ENCODE measurements at places on chromosomes 12 and 14. TPM values are rescaled to one million over a fixed set of nuclear protein-coding genes. Genes with fewer than 3 reads are reported as not detected.

TMEM132C gene
- total RNA-seq, result 0.64 TPM

GRCh38 chr14:86933460-86933859 is 1059.5 kb downstream of the GALC start:
- no peak overlapping the region for H3K4me3 ChIP-seq
- DNase-seq, result no peak
- H3K4me1 ChIP-seq, result no peaks in the 10 kb centered on the region
- no peaks in the 10 kb centered on the region for H3K27me3 ChIP-seq
- H3K27ac ChIP-seq, result no peak overlapping the region

RILPL2 gene
- 15.1 TPM for total RNA-seq

- H3K4me3 ChIP-seq, result no peak overlapping the region
- no peaks in the 10 kb centered on the region for H3K36me3 ChIP-seq
- peak; percentile 30 for DNase-seq
These were observed 139.1 kb upstream of the C14orf180 start for GRCh38 chr14:104440297-104440956.

GRCh38 chr12:68972595-68972994 is 39.6 kb upstream of the CPM start:
- DNase-seq, result no peak
- no peaks in the 10 kb centered on the region for H3K36me3 ChIP-seq
- peaks cover 4% of the 10 kb centered on the region for H3K4me1 ChIP-seq
- no peak overlapping the region for H3K4me3 ChIP-seq

SYNE3 gene
- total RNA-seq, result 19.3 TPM

ZBTB1 gene
- 47.9 TPM for total RNA-seq

DNA sequence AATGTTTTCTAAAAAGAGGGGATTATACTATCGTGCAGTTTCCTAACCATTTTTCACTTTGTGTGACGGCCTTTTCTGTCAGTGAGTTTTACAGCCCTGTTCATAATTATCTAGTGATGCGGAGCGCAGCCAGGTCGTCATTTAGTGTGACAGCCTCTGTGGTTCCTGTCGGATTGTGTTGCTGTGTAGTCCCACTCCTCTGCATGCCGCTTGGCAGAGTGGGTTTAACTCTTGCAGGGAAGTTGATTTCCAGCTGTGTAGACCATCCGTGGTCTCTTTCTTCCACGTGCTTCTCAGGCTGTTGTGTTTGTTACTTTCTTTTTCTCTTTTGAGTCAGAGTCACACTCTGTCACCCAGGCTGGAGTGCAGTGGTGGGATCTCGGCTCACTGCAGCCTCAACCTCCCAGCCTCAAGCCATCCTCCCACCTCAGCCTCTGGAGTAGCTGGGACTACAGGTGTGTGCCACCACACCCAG is 8.6 kb downstream of the RAN start:
- DNase-seq, result no peak
- peak overlapping the region; percentile 1 for H3K4me3 ChIP-seq
- H3K27ac ChIP-seq, result no peak overlapping the region
- no peaks in the 10 kb centered on the region for H3K27me3 ChIP-seq

TAS2R50 gene
- 0.55 TPM for total RNA-seq

ISM2 gene
- not detected for total RNA-seq

DNA sequence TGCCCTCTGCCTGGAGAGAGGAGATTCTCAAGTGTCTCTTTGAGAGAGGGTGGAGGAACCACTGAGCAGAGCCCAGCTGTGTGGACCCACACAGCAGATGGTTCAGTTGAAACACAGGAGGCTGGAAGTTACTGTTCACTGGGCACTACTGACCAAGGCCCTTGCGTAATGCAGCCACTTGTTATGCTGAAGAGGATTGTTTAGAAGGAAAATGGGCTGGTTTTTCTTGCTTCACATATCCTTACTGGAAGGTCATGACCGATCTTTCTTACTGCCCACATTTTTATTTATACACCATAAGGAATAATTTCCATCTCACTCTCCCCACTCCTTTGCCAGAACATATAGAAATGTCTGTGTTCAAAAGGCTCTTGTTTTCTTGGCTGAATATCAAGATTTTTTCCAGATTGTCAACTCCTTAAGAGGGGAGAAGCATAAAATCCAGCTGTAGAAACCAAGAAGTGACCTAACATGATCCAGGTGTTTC is 375.1 kb upstream of the DDHD1 start:
- DNase-seq, result no peak
- H3K4me3 ChIP-seq, result no peak overlapping the region
- H3K4me1 ChIP-seq, result peaks cover 8% of the 10 kb centered on the region
- H3K27me3 ChIP-seq, result no peaks in the 10 kb centered on the region
- peak overlapping the region; percentile 25 for H3K27ac ChIP-seq

DNA sequence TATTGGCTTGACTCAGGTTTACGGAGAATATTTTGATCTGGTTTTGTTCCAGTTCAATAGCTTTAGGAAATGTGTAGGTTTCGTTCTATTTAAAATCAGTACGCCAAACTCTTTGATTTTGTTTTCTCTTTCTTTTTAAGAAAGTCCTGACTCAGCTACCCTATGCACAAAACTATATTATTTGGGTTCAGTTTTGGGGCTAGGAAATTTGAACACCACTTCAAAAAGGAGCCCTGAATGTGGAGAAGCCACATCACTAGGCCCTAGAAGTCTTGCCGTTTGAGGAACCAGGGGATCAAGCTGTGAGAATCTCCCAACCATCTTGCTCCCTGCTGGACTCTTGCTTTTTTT is 168.2 kb upstream of the BCL2L14 start:
- no peaks in the 10 kb centered on the region for H3K27me3 ChIP-seq
- H3K36me3 ChIP-seq, result no peaks in the 10 kb centered on the region
- H3K27ac ChIP-seq, result no peak overlapping the region
- no peaks in the 10 kb centered on the region for H3K4me1 ChIP-seq
- no peak overlapping the region for H3K4me3 ChIP-seq
- no peak for DNase-seq

DNA sequence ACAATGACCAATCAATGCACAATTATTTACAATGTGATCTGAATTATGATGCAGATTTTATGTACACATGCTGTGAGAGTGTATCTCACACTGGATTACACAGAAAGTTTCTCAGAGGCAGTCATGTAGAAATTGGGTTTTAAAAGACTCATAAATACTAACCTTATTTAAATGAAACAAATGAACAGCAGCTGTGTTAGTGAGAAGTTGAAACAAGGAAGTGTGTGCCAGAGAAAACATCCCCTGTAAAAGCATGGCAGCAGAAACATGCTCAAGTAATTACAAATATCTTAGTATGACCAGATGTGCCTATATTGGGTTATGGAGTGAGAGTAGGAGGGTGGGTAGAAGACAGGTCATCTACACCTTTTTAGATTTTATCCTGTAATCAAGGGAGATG is 723.7 kb downstream of the C12orf50 start:
- no peaks in the 10 kb centered on the region for H3K36me3 ChIP-seq
- no peaks in the 10 kb centered on the region for H3K4me1 ChIP-seq
- no peak overlapping the region for H3K27ac ChIP-seq
- H3K4me3 ChIP-seq, result no peak overlapping the region
- no peak for DNase-seq

DNA sequence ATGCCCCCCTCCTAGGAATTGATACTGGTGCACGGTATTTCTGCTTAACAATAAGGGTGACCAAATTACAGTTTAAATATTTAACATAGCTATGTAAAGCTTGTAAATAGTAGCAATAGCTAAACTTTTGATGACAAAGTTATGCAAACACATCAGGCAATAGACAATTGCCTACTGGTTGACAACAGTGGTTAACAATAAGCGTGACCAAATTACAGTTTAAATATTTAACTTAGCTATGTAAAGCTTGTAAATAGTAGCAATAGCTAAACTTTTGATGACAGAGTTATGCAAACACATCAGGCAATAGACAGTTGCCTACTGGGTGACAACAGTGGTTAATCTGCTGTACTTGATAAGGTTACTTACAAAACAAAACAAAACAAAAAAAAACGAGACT is 886.5 kb upstream of the FLRT2 start:
- no peak overlapping the region for H3K4me3 ChIP-seq
- H3K36me3 ChIP-seq, result no peaks in the 10 kb centered on the region
- H3K27me3 ChIP-seq, result no peaks in the 10 kb centered on the region
- no peak for DNase-seq

ANO4 gene
- total RNA-seq, result 0.38 TPM

KLHL33 gene
- total RNA-seq, result 0.29 TPM

GRCh38 chr12:89976866-89977265 is 268.2 kb upstream of the ATP2B1 start:
- peaks cover 2% of the 10 kb centered on the region for H3K4me1 ChIP-seq
- no peak overlapping the region for H3K27ac ChIP-seq
- DNase-seq, result no peak
- no peak overlapping the region for H3K4me3 ChIP-seq
- H3K36me3 ChIP-seq, result no peaks in the 10 kb centered on the region

DNA sequence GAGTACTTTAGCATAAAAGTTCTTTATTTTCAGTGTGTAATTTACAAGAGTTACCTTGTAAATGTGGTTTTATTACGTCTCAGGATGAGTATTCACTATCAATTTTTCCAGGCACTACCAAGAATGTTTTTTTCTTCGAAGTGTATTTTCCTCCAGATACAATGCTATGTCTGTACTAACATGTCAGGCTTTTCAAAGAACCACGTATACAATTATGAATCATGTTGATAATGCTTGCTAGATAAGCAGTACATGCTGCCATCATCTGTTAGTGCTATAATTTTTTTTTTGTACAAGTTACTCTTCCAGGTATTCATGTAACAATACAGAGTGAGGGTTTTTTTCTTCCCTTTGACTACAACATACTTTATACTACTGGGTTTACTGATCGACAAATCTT is 5.6 kb upstream of the KANSL2 start:
- DNase-seq, result no peak
- no peak overlapping the region for H3K27ac ChIP-seq

CLEC7A gene
- total RNA-seq, result 51.1 TPM

SPX gene
- 1.7 TPM for total RNA-seq

DNA sequence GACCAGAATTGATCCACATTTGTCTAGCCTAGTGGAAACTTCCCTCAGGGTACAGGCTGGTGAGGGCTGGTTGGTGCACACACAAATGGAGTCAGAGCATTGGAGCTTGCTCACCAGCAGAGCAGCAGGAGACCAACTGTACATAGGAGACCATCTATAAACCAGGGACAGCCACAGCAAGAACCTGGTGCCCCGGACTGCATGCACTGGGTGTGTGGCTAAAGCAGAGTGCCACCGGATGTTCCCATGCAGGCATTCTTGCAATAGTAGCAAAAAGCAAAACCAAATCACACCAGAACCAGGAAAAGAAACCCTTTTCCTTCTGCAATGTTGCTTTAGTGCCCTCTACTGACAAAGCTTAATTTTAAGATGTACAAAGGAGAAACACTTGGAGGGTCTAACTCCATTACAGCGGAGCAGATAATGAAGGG is 136.4 kb downstream of the MDGA2 start:
- H3K27ac ChIP-seq, result no peak overlapping the region
- H3K4me1 ChIP-seq, result no peaks in the 10 kb centered on the region
- DNase-seq, result no peak
- H3K27me3 ChIP-seq, result no peaks in the 10 kb centered on the region
- no peaks in the 10 kb centered on the region for H3K36me3 ChIP-seq

GRCh38 chr14:93733231-93733630 is 55.1 kb downstream of the PRIMA1 start:
- H3K4me3 ChIP-seq, result no peak overlapping the region
- DNase-seq, result no peak
- H3K27me3 ChIP-seq, result no peaks in the 10 kb centered on the region
- H3K36me3 ChIP-seq, result no peaks in the 10 kb centered on the region
- H3K4me1 ChIP-seq, result no peaks in the 10 kb centered on the region

GRCh38 chr14:102606296-102606695 is 13.8 kb downstream of the RCOR1 start:
- peaks cover 31% of the 10 kb centered on the region for H3K4me1 ChIP-seq
- no peaks in the 10 kb centered on the region for H3K36me3 ChIP-seq
- DNase-seq, result no peak
- no peak overlapping the region for H3K27ac ChIP-seq
- no peaks in the 10 kb centered on the region for H3K27me3 ChIP-seq
- no peak overlapping the region for H3K4me3 ChIP-seq

GRCh38 chr14:91919814-91920213 is 27.7 kb downstream of the FBLN5 start:
- no peaks in the 10 kb centered on the region for H3K27me3 ChIP-seq
- no peaks in the 10 kb centered on the region for H3K36me3 ChIP-seq
- peak overlapping the region; percentile 73 for H3K27ac ChIP-seq
- no peak overlapping the region for H3K4me3 ChIP-seq
- no peak for DNase-seq
- peaks cover 10% of the 10 kb centered on the region for H3K4me1 ChIP-seq

- H3K36me3 ChIP-seq, result peaks cover 3% of the 10 kb centered on the region
- DNase-seq, result no peak
- no peak overlapping the region for H3K4me3 ChIP-seq
These were observed 76.8 kb downstream of the NUMB start for GRCh38 chr14:73381380-73382013.
